HFFc6 (cell line): ENCODE measurements at places on chromosomes 6 and 20.
A peak's percentile ranks its signal among the peaks of the same experiment; 100 is the strongest.

GRCh38 chr20:25399037-25399430, 8.4 kb upstream of the ABHD12 start:
- peak; percentile 74 for DNase-seq

DNA sequence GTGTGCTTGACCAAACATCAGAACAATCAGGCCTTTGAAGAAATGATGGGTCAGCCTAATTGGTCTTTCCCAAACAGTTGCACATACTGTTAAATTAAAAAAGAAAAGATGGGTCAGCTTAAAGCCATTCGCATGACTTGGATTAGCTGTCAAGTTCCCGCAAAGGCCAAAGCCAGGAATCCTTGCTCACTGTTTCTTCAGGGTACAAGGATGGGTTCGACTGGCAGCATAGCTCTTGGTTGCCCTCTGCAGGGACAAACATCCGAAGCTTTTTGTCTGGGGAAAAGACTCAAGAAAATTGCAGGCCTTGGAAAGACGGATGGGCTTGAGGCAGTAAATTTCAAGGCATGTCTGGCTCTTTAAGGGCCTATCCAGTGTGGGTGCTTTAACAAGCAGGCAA, 168.0 kb downstream of the HDGFL1 start:
- no peak for DNase-seq

GRCh38 chr20:45592574-45593189, 13.6 kb upstream of the WFDC8 start:
- peak; percentile 66 for DNase-seq

GRCh38 chr6:51025082-51025777, 206.6 kb downstream of the TFAP2B start:
- DNase-seq = peak; percentile 2

DNA sequence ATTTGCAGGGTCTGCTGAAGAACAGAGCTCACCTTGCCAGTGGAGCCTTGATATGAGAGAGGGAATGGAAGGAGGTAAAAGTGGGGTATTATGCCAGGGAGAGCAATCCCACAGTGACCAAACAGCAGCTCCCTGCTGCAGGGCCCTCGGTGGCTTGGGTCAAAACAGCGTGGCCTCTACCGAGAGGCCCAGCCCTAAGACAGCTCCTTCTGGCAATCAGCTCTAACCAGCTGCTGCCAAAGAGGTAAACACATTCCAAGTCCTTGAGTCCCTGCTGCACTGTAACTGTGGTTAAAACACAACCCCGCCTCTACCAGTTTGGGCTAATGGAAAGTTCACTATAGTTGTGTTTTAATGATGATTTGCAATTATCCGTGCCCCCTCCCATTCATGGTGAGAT, 1.4 kb upstream of the DAAM2 start:
- no peak for DNase-seq

DNA sequence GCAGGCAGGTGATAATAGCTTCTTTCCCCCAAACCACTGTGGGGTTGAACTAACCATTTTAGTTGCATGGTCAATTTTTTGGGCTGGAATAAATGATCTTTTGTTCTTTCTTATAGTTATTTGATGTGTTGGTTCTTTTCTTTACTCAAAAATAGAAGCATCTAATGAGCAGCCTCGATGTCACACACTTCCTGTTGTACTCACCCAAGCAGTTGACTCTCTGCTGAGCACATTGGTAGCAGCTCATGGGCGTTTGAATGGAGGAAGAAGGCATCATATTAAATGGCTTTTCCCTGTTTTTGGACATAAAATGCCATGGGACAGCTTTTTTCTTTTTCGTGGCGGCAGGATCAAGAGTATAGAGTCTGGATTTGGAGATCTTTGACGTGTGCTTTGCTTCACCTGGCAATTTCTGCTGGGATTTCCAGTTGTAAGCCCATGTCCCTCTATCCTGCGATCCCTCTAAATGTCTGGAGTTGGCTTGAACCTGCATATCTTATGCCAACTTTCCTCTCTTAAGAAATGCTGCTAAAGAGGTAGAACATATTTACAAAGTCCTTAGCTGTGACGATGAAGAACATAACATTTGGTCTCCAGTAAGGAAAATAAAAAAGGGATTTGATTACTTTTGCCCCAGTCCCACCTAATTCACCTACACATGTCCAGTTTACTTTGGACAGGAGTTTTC, 268.3 kb downstream of the PRL start:
- no peak for DNase-seq

- no peak for DNase-seq
Measured at GRCh38 chr6:146884728-146885127, 286.0 kb downstream of the ADGB start.

DNA sequence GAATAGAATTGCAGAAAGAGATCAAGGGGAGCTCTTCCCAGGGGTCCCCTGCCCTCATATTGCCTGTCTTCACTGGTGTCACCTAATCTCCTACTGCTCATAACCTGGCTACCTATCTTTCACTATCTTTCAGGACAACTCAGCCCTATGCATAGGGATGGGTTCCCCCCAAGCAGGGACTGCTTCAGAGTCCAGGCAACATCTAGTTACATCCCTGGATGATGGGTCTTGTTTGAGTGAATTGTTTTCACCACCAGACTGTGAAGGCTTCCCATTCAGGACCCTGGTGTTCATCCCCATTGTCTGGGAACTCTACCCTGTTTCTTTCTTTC, 850 bp upstream of the HECA start:
- no peak for DNase-seq

DNA sequence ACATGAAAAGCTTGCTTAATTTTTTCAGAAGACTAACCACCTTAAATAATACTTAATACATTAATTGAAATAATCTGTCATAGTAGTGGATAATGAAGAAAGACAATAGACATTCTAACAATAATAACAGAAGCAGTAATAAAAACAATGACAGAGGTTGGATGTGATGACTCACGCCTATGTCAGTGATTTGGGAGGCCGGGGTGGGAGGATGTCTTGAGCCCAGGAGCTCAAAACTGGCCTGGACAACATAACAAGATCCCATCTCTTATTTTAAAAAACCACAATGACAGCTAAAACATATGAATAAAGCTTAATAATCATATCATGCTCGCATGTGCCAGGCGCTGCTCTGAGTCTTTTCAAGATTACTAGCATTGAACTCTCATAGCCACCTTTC, 105.5 kb downstream of the IPCEF1 start:
- DNase-seq = no peak

GRCh38 chr20:2207770-2208097, 88.1 kb upstream of the TGM3 start:
- no peak for DNase-seq

DNA sequence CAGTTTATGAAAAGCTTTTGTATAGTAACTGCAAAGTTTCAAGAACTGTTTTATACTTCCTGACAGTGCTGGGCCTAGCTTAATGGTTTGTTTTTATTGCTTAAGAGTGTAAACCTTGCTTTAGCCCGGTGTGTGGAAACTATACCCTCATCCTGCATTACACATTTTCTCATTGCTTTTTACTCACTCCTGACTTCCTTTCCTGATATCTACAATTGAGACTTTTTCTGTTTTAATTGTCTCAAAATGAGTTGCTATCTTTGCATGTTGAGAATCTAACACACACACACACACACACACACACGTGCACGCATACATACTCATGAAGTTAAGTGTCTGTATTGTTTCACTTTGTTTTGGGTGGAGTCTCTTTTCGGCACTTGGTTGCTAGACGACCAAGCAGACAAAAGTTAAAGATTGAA, 16.7 kb downstream of the BMP2 start:
- no peak for DNase-seq

- DNase-seq = no peak
Measured at GRCh38 chr6:30171677-30172471, 8.5 kb downstream of the TRIM15 start.

DNA sequence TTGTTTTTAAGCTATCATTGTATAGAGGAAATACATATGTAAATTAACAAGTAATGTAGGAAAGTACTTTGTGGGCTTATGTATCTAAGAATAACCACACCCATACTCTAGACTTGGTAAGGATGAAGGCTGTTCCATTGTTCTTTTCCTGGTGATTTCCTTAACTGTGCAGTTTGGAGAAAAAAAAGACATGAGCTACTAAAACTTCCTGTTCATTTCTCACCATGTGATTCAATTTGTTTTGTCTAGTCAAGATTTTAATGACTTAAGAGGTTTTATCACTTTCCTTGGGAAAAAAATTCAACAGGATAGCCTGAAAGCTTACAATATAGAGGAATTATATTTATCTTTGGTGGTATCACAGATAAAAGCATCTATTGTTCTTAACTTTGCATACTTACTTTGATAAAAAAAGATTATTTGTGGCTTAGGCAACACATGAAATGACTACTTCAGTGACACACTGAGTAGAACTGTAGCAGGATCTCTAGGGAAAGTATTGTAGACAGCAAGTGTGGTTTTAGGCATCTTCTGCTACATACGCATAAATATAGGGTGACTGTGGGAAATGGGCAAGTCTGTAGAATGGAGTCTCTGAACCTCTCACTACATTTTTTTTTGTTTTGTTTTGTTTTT, 80.3 kb downstream of the GJA1 start:
- no peak for DNase-seq

DNA sequence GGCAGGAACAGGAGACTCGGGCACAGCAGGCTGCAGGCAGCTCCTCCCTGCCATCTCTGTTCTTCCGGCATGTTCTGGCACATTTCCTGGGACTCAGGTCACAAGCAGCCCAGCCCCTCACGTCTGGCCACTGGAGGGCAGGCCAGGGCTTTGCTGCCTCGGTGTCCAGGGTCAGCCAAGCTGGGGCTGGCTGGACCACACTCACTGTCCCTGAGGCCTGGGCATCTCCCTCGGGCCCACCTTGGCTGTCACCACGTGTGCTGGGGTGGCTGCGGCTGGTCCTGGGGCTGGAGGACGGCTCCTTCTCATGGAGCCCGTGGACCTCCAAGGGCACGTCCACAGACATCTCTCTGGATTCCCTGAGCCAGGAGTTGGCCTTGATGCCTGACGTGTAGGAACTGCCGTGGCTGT, 18.5 kb downstream of the FRMD1 start:
- peak; percentile 12 for DNase-seq

GRCh38 chr6:23503173-23503572, 622.8 kb upstream of the NRSN1 start:
- DNase-seq = no peak

DNA sequence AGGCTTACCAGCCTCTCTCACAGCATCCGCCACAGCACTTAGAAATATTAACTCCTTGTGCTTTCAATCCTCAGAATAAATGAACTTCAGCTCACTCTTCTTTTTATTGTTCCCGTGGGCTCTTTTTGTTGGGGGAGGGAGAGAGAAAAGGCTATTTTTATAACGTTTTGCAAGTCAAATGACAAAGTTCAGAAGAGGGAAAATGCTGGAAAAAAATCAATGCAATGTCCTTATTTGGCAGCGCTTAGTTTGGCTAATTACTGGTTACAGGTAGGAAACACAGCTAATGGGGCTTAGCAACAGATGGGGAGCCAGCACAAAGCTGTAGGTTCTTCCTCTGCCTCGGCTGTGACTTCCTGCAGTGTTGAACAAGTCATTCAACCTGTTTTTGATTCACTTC, 1067.0 kb upstream of the MAP3K7 start:
- no peak for DNase-seq

- DNase-seq = peak; percentile 75
Measured at GRCh38 chr20:62861726-62862336, at the start of gene TCFL5. TSS of gene TCFL5 (minus strand) at chr20:62861822. CDS start at chr20:62861670, 152 bp downstream.

GRCh38 chr6:70281923-70282311, 21.0 kb downstream of the COL9A1 start:
- DNase-seq = no peak
